ENCODE measurements at places on chromosomes 2 and 18.

- ATAC-seq, result no peak
Measured at GRCh38 chr2:189854940-189855339, 70.7 kb downstream of the PMS1 start.

DNA sequence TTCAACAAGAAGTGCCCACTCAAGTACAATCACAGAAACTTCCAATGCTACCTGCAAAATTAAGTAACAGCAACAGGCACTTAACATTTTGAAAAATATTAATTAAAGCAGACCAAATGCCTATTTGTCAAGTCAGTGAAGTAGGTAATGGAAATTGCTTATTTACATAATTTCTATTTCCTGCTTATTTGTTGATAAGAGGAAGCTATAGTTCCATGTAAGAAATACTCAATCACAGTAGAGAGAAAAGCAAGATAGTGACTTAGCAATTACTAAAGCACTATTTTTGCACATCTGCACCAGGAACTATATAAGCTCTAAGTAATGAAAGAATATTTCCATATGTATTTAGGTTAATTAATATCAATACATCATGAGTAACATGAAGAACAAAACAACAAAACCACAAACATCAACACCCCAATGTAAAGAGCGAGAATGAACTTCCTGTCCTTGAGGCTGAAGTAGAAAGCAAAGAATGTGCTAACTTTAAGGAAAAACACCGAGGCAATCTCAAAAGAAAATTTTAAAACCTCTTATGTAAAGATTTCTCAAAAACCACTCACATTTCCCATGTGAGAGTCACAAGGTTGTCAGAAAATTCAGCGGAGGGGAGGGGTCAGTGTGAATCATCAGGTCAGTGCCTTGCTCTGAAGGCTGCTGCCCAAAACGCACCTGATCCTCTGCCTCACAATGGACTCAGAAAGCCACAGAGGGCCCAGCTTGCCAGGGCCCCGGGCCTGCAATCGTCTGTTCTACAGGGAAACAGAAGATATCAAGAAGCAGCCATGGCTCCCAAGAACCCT, 12.5 kb downstream of the NPC1 start:
- peak; percentile 77 for ATAC-seq

- no peak for ATAC-seq
Measured at GRCh38 chr2:63301481-63301880, 250.9 kb downstream of the OTX1 start.

GRCh38 chr2:1625281-1626001, 118.9 kb downstream of the PXDN start:
- ATAC-seq, result no peak

- no peak for ATAC-seq
Measured at GRCh38 chr18:69795791-69796190, 151.9 kb downstream of the CD226 start.
